K562 (cell line): ENCODE measurements at places on chromosomes 3 and 15. TPM values are rescaled to one million over a fixed set of nuclear protein-coding genes. Genes with fewer than 3 reads are reported as not detected.
A peak's percentile ranks its signal among the peaks of the same experiment; 100 is the strongest.

The PLA2G4B gene
- polyA plus RNA-seq: 5.6 and 6.1 TPM in 2 replicates

The NPAP1 gene
- not detected in 2 replicates for polyA plus RNA-seq

The PCSK6 gene
- polyA plus RNA-seq: 19.3 and 20.7 TPM in 2 replicates

The NUSAP1 gene
- 157 and 170 TPM in 2 replicates for polyA plus RNA-seq

The RLBP1 gene
- polyA plus RNA-seq: not detected in 2 replicates

The ALDH1A3 gene
- polyA plus RNA-seq: not detected in 2 replicates

The GATA2 gene
- 113 and 118 TPM in 2 replicates for polyA plus RNA-seq

DNA sequence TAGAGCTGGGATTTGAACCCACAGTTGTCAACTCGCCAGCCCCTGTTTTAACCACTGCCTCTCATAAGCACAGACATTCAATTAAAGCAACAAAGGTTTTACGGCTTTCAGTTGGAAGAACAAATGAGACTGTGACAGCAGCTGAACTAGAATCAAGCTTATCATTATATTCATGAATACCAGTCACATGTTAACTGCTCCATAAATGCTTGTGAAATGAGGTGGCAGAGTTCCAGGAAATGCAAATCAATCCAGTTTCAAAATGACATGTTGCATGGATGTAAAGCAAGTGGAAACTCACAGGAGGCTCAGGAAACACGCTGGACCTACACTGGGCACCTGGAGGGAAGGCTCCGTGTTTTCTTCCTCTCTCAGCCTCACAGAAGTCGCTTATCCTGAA, 3.9 kb downstream of the GP5 start:
- no peak for DNase-seq

GRCh38 chr3:69815970-69816369, 76.7 kb downstream of the MITF start:
- DNase-seq: no peak

GRCh38 chr3:53147903-53148400, 13.1 kb upstream of the PRKCD start:
- no peak for DNase-seq

- DNase-seq: no peak
Observed at GRCh38 chr3:186152361-186152798, 43.5 kb upstream of the ETV5 start.

GRCh38 chr3:6921066-6921465, 60.2 kb downstream of the GRM7 start:
- no peak for DNase-seq

DNA sequence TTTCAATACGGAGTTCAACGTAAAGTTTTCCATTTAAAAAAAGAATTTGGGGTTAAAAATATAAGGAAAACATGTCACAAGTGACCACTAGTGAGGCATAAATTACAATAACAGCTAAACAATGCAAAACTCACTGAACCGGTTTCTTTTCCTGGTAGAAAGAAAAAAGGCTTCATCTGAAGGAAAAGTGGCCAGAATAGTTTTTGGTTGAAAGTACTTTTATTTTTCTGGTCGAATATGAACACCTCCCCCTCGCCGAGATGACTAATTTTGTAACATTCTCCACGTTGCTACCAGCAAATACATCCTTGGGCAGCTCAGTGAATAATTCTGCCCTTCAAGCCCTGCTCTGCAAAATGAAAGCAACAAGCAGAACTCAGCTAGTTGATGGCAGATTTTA, 3.9 kb upstream of the SRGAP3 start:
- DNase-seq: no peak

DNA sequence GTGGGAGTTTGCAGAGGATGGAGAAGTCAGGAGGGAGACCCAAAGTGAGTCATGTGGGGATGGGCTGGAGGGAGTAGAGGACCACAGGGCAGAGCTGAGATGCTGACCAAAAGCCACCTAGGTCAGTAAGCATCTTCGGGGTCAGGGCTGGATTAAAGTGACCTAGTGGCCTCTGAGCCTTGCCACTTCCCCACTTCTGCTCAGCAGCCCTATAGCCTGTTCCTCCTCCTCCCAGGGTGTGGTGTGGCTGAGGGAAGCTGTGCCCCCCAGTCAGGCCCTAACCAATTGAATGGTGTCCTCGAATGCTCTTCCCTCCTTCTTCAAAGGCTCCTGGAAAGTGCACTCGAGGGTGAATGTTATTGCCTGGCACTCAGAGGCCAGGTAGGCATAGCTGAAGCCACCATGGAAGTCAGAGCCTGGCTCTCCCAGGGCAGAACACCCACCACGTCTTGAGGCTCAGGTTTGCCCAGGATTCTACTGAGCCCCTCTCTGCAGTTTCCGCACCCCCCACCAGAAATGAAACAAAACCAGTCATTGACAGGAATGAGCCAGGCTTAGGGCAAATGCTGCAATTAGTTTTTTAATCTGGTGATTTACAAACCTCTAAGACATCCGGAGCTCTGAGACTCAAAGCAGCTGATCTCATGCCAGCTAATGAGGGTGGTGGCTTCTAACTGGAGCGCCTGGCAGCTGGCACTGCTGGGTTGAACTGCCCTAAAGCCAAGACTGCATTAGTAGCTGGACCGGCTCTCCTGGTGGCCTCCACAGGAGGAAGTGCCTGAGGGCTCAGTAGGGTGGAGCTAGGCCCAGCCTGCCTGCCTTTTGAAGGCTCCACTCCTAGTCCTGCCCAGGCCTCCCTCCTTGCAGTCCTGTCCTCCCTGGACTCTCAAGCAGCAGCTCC, 26.0 kb upstream of the VIPR1 start:
- DNase-seq: no peak

- DNase-seq: peak; percentile 72
Observed at GRCh38 chr3:13896473-13897154, 16.7 kb upstream of the WNT7A start.

- no peak for DNase-seq
Observed at GRCh38 chr3:27721717-27722564, at the start of gene EOMES. Gene EOMES (minus strand): TSS chr3:27722323. CDS start chr3:27722294, 29 bp downstream.

DNA sequence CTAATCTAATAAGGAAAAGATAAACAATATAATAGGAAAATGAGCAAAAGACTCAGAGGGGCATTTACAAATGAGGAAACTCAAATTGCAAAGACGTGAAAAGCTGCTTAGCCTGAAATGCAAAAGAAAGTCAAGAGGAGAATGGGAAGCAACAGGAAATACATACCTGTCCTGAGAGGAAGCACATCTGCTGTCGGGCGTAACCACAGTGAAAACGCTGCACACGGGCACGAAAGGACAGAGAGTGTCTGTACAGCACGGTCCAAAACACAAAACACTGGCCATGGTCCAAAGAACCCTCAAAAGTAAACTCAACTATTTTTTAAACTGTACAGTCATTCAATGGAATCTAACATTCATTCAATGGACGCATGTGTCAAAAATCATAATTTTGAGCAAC, 100.6 kb downstream of the CHSY1 start:
- no peak for DNase-seq

DNA sequence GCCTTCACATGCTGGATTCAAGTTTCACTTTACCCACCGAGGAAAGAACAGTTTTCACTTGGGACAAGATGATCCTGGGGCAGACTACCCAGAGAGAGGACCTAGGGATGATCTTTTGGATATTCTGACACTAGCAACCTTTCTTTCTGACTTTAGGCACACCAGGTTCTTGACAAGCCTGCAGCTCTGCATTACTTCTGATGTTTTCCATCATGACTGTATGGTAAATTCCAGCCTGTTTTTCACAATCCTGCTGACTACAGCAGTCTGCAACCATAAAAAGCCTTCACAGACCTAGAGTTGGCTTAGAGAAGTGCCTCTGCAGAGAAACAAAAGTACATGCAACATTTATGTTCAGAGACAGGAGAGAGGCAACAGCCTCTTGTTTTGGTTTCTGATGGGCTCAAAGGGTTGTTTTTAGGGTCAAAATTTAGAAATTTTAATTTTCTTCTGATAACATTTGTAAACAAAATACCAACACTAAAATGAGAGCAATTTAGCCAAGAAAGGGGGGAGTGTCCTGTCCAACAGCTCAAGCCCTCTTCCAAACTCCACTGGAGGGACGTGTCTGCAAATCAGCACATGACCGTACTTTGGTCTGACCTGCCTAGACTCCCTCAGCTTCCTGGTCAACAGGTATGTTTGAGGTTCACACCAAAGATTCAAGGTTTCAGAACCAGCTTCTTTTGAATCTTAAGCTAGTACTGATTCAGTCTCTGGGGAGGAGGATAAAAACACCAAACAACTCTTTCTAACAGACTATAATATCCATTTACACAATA, 799 bp downstream of the ABI3BP start:
- no peak for DNase-seq

- DNase-seq: no peak
Observed at GRCh38 chr15:100201376-100202280, 140.1 kb downstream of the ADAMTS17 start.

- DNase-seq: no peak
Observed at GRCh38 chr3:46737329-46737731, 19.7 kb upstream of the PRSS50 start.

DNA sequence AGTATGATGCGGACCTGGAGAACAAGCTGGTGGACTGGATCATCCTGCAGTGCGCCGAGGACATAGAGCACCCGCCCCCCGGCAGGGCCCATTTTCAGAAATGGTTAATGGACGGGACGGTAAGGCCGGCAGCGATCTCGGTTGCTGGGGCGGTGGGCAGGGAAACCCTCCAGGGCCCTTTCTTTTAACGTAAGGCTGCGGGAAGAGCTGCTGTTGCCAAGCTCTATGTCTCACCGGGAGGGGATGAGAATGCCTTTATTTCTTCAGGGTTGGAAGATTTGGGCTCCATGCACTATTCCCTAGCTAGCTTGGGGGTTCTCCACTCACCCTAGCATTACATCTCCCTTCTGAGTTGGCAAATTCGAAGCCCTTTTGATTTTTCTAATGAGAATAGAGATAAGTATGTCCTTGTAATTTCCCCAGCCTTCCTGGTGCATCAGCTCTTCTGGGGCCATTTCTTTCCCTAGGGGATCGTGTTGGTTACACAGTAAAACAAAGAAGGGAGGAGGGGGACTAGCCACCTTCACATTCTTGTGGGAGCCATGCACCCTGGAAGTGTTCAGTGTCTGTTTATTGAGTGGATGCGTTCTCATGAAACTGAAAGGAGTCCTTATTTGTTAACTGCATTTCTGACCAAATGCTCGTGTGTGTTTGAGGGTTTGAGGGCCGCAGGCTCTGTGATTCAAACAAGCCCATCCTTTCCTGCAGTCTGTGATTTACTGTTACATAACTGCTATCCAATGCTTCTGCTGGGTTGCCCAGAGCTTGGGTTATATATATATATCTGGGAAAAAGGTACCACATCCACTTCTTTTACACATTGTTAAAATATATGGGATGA, 982 bp downstream of the TAGLN3 start:
- no peak for DNase-seq

DNA sequence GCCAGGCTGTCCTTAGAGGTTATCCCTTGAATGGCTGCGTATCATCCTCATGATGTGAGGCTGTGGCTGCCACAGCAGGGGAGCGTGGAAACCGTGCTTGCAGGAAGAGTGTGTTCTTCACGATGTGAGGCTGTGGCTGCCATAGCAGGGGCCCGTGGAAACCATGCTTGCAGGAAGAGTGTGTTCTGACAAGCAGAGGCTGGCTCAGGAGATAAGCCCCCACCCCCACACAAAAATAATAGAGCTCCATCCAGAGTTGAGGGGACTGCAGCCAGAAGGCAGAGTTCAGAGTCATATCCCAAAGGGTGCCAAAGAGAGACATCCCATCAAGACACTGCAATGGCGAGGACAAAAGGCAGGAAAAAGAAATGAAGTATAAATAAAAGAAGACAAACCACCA, 22.6 kb upstream of the BDH1 start:
- DNase-seq: peak; percentile 37
